ENCODE measurements at places on chromosomes 4 and X.

DNA sequence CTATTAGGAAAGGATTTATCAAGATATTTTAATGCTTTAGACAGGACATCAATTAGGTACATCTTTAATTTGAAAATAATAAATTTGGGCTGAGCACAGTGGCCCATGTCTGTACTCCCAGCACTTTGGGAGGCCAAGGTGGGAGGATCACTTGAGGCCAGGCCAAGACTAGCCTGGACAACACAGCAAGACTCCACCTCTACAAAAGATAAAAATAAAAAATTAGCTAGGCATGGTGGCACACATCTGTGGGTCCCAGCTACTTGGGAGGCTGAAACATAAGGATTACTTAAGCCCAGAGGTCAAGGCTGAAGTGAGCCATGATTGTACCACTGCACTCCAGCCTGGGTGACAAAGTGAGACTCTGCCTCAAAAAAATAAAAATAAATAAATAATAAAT lies 59.6 kb upstream of the IRF2 start:
- no peak for DNase-seq

- DNase-seq, result no peak
Observed at GRCh38 chrX:41733939-41734338, 10.0 kb downstream of the GPR82 start.

- no peak for DNase-seq
Observed at GRCh38 chrX:103774070-103774642, 2.5 kb upstream of the PLP1 start.

DNA sequence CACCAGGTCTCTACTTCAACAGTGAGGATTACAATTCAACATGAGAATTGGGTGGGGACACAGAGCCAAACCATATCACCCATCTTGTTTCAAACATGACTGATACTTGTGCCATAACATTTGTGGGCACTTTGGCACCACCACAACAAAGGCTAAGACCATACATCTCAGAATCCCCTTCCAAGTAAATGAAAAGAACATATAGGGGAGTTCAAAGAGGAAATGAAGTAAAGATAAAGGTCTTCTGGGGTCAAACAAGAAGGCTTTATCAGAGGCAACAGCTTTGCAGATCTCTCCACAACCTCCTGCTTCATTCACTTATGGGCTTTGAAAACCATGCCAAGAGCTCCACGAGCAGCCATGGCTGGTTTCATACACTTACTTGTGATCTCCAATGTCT lies 122.7 kb downstream of the ANKRD50 start:
- no peak for DNase-seq

- DNase-seq, result no peak
Observed at GRCh38 chr4:1794809-1795298, 1.8 kb downstream of the FGFR3 start.

- DNase-seq, result no peak
Observed at GRCh38 chrX:63740382-63740781, 44.6 kb downstream of the ARHGEF9 start.

- no peak for DNase-seq
Observed at GRCh38 chr4:73068491-73069337, 802 bp downstream of the COX18 start.

DNA sequence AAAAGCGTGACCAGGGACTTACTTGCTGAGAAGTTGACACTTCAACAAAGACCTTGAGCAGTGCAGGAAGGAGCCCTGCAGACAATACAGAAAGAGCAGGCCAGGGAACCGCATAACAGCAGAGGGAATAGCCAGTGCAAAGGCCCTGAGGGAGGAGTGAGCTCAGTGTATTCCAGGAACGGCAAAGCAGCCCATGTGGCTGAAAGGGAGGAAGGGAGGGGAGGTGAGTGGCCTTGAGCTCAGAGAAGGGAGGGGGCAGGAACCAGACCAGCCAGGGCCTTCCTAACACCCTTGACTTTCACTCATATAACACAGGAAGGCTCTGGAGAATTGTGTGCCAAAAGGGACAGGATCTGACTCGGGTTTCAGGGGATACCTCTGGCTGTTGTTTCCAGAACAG lies 112.2 kb downstream of the BCOR start:
- no peak for DNase-seq

- DNase-seq, result no peak
Observed at GRCh38 chrX:149010013-149010852, 494.9 kb downstream of the IDS start.

GRCh38 chr4:53905276-53905940 lies 159.0 kb downstream of the CHIC2 start:
- no peak for DNase-seq

GRCh38 chr4:170025523-170026252 lies 507 bp downstream of the MFAP3L start:
- no peak for DNase-seq

DNA sequence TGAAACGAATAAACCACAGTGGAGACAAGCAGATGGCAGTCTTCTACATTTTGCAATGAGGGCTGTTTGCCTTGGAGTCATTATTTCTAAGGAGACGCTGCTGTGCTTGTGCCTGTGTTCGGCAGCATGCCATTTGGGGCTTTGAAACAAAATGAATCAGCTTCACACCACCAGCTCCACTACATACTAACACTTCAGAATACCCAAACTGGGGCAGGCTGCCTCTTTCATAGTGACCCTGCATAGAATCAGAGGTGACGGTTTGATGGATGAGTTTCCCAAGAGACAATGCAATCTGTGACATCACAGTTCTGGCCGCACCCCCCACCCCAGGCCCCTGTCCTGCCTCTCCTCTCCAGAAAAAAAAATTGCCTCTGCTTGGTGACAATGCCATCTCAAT lies 57.1 kb upstream of the MID1 start:
- DNase-seq, result no peak

- no peak for DNase-seq
Observed at GRCh38 chr4:35250331-35250730, 994.0 kb downstream of the ARAP2 start.

DNA sequence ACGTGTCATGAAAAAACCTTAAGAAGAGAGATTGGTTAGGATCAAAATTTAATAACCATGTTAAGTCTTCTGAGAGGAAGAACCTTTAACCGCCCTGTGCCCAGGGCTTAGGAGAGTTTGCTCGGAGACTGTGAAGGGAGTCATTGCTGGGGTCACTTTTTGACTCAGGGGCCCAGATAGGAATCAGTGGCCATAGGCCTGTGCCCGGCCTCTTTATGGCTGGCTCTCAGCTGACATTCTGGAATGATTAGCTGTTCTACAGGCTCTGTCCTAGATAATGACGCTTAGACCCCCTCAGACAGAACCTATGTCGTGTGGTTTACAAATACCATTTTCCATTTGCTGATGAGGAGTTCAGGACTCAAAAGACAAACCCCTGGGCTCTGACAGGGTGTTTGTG lies 174.1 kb downstream of the DCLK2 start:
- DNase-seq, result no peak

DNA sequence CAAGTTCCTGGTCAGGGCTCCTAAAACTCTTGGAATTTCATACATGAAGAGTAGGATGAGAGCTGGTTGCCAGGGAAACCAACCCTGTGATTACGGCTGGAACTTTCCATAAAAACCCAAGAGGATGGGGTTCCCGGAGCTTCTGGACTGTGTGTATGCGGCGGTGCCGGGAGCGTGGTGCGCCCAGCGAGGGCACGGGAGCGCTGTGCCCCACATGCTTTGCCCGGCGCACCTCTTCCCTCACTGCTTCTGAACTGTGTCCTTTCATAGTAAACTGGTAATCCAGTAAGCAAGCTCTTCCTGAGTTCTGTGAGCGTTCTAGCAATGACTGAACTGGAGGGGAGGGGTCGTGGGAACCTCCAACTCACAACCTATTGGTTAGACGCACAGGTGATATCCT lies 152.6 kb downstream of the AFAP1 start:
- DNase-seq, result no peak

DNA sequence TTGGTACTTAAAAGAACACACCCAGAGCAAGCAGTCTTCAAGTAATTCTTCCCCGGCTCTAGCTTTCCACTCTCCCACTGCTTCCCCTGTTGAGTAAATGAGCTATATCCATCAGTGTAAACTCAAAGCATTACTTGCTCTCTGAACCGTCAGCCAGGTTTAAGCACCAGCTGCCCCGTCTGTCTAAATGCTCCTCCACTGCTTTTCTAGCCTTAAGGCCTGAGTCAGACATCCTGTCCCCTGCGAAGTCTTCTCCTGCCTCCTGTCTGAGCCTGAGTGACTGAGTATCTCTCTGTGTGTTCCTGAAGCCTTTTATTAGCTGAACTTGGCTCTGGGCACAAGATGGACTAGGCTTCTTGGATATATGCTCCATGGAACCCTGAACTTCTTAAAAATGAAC lies 205.1 kb downstream of the STK32B start:
- no peak for DNase-seq

- no peak for DNase-seq
Observed at GRCh38 chr4:8402640-8403039, 37.9 kb downstream of the ACOX3 start.

DNA sequence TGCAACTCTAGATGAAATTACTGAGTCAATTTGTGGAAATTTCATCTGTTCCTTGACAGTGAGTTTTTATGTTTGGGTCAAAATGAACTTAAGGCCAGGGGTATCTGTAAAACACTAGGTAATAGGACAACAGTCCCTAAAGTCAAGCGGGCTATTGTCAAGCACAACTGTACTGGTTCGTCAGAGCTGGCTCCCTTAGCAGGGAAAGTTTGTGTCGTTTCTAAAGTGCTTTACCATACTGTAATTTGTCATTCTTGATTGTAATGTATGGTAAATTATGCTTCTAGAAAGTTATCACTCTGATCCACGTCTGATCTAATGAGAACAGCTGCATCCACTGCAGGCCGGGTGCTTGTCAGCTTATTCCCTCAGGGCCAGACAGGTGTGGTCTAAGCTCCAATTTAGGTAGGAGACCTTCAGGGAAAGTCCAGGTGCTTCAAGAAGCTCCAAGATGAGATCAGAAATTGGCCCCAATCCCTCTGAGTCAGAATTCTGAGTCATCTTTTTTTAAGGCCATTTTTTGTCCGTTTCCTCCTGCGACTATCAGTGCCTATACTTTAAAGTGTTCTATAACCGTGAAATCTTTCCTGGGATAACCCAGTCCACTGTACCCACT lies 92.2 kb downstream of the PALLD start:
- DNase-seq, result no peak

DNA sequence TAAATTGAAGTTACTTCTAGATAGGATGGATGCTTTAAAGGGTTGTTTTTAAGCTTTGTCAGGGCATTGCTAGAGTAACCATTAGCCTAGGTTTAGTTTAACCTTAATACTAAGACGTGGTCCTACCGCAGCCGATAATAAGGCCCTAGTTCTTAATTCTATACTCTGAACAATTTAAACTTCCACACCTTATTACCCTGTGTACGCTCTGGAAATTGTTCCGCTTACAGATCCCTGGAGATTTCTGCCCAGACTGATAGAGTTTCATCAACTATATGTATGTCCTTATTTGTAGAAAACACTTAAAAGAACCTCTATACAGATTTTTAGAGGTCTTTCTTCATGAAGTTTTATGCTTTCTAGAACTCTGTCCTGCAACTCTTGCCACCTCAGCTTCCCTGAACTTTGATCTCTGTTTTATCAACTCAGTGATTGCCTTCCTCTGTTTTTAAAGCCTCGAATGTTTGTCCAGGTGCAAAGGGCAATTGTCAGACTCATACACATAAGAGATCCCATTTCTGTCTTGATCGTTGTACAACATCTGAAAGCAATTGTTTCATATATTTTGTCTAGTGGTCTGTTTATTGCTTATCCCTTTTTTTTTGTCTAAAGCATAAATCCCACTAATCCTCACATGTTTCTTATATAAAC lies 71.1 kb upstream of the VCX start:
- no peak for DNase-seq

- no peak for DNase-seq
Observed at GRCh38 chrX:37847733-37848197, 394 bp upstream of the DYNLT3 start.

DNA sequence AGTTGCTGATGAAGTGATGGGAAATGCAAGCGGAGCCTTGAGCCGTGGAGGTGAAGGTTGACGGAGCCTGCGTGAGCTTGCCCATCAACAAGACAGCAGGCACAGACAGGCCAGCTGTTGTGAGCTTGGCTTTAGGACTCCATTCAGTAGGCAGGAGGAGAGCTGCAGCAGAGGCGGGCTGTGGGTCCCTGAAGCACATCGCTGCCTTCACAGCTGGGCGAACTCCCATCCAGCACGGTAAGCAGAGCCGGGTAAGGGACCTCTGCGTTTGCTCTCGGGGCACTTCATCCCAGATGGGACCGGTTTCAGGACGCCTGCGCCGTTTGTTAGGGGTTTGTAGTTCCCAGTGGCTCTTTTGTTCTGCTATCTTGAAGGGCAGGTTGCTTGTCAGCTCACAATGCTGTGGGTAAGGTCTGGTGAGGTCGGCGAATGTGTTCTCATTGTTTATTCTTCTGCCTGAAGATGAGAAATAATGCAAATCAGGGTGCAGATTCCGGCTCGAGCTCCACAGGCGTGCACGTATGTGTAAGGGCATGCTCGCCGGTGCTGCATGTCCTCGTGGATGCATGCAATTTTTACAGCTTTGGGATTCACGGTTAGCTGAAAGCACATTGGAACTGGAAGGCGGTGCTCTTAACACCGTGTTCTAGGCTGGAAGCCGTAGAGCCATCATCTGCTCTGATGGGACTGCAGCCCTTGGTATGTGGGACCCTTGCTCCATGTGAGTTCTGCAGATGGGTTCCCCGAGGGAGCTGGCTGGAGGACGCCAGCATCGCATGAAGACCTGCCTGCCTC lies 54.6 kb upstream of the CLDN34 start:
- DNase-seq, result no peak

GRCh38 chr4:153447175-153447905 lies 18.8 kb upstream of the TMEM131L start:
- peak; percentile 28 for DNase-seq

DNA sequence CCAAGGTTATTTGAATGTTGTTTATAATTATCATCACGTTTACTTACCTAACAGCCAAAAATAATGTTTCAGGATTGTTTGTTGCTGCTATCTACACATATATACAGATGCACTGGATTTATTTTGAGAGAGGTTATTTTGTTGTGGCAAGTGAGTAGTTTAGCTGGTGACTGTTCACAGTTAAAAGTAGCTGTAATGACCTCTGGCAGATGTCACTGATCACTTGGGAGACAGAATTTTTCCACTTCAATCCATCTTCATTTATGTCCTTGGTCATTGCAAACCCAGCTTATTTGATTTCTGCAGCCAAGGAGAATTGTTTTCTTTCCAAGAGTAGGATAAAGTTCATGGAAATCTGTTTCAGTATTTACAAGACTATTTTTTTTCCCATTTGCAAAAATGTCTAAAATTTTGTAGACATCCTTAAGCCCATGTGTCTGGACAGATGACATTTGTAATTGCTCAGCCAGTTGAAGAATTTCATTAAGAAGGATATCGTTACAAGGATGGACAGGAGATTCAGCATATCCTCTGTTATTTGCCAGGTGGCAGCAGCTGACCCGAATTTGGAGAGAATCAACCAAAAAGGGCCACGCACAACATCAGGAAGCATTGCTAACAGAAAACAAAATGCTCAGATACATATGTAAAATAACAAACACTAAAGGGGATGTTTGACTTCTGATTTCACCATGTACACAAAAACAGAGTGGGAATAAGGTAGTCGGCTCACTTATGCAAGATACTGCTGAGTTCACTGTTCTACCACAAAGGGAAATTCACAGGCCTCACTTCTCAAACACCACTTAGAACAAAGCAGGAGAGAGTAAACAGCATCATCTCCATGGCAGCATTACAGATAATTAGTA lies 64.5 kb downstream of the GPRIN3 start:
- DNase-seq, result no peak

Measured in activated CD8-positive, alpha-beta memory T cell treated with anti-CD3 and anti-CD28 coated beads for 24 hours (primary cell).